DMS79 (cell line): ENCODE measurements at places on chromosomes 7 and 10.

GRCh38 chr10:69850440-69850839, 48.7 kb downstream of the COL13A1 start:
- no peak for DNase-seq

- DNase-seq: no peak
Observed at GRCh38 chr10:8088504-8088903, 34.0 kb downstream of the GATA3 start.

DNA sequence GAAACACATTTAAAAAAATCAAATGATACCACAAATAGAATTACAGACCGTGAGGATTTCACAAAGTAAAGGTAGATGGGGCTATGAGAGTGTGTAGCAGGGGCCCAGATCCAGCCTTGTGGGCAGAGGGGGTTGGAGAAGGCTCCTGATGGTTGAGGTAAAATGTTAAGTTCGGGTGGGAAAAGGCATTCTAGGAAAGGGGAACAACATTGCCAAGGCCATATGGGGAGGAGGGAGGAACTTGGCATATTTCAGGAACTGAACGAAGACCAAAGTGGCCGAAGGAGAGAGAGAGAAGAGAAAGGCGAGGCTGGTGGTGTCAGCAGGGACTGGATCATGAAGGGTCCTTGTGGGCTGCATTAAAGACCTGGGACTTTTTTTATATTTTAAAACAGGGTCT, 98.9 kb downstream of the CARD11 start:
- DNase-seq: no peak

- no peak for DNase-seq
Observed at GRCh38 chr7:70500261-70500660, 631.7 kb upstream of the GALNT17 start.

- no peak for DNase-seq
Observed at GRCh38 chr10:32318476-32318896, 28.5 kb downstream of the EPC1 start.

DNA sequence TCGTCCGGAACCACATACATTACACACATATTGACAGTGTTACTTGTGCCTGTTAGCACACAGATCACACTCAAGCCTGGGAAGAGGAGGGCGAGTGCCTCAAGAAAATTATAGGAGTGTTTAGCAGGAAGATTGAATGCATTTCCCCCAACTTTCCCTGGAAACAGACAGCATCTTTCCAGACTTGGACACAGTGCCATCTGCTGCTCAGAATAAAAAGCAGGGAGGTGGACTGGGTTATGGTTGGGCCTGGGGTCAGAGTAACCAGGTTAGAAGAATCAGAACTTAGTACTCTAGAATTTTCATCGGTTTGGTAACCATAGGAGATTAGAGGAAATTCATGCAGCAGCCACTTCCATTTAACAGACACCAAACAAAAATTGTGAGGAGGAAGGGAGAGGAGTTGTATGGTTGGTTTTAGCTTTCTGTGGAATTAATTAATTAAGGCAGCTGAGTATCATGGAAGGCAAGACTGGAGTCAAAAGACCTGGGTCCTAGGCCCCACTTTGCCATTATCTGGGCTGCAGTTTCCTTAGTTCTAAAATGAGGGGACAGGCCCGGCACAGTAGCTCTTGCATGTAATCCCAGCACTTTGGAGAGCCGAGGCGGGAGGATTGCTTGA, 43.4 kb upstream of the OPTN start:
- DNase-seq: no peak
